ENCODE measurements at places on chromosomes 12 and 14.
A peak's percentile ranks its signal among the peaks of the same experiment; 100 is the strongest.

DNA sequence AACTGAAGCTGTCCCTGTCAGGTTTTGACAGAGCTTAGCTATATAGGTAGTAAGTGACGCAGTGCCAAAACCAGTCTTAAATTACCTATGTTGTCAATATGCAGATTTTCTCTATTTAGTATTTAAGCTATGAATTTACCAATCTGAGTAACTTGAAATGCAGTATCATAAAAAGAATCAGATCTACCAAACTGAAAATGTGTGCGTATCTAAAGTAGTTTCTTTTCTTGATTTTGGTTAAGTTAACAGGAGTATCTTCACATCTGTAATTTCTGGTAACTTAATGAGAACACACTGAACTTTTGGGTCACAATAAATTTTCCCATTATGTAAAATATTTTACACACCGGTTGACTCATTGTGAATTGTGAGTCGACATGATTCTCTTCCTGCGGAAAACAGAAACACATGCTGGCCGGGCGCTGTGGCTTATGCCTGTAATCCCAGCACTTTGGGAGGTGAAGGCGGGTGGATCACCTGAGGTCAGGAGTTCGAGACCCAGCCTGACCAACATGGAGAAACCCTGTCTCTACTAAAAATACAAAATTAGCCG lies 45.1 kb downstream of the TRAF3 start:
- DNase-seq, result peak; percentile 73

- DNase-seq, result peak; percentile 36
Observed at GRCh38 chr14:100677554-100678468, 48.9 kb upstream of the DLK1 start.

- DNase-seq, result no peak
Observed at GRCh38 chr14:99136047-99136400, 136.0 kb downstream of the BCL11B start.

DNA sequence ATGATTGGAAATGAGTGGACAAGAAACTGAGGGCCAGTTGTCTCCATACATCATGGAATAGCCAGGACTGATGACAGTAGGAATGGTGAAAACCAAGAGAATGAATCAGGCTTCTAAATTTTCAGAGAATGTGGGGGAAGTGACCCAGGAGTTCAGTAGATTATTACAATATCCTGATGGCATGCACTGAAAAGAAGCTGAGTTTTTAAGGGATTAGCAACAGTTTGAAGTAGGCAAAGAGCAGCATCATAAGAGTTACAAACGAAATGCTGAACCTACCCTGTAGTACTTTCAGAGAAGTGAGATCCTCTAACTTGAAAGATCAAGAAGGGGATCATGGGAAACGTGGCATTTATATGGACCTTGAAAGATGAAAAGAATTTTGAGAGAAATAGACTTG lies 13.2 kb downstream of the SLC2A14 start:
- no peak for DNase-seq

DNA sequence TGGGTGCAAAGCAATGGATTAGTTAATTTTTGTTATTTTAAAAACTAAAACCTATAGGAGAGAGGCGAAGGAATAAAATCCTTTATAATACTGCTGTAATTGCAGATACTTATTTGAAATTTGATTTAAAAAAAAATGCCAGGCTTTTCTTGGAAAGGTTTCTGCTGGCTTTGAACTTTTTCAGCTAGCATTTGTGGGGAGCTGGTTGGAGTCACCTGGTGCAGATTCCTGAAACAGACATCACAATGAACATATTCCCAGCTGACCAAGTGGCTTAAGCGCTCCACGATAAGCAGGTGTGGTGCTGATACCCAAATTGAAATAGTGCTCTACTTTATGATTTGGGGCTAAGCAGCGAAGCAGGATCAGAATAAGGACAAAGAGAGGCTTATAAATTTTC lies 42.9 kb downstream of the DACT1 start:
- DNase-seq, result no peak

DNA sequence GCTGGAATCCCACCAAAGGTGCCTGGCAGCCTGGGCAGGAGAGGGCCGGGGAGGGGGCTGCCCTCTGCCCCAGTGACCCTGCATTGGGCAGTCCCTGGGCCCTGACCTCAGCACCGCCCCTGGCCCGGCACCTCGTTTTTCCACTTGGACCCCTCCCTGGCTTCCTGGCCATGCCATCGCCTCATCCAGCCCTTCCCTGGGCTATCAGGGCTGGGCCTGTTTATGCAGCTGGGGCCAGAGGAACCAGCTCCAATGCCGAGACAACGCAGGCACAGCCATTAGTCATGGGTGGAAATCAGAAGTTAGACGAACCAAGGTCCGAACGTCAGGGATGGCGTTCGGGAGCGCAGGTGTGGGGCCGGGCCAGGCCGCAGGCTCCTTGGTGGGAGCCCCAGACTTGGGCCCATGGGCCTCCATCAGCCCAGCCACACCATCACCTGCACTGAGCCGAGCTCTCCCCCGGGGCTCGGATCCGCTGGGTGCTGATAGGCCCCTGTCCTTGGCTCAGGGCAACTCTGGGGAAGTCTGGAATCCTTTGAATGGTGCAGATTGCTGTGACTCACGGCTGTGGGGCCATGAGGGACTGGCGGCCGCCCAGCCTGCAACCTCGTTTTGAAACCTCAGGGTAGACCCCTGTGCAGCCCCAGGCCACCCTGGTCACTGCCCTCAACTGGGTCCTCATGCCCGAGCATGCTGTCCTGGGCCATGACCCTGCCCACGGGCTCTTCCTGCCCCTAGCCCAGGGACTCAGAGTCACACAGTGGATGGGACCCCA lies 169.4 kb downstream of the KIF26A start:
- DNase-seq, result no peak

- peak; percentile 17 for DNase-seq
Observed at GRCh38 chr14:102209224-102209966, 69.7 kb downstream of the WDR20 start.

GRCh38 chr12:62865065-62865464 lies 69.9 kb downstream of the PPM1H start:
- no peak for DNase-seq

GRCh38 chr12:22728987-22729386 lies 104.0 kb downstream of the ETNK1 start:
- no peak for DNase-seq

- DNase-seq, result no peak
Observed at GRCh38 chr14:85764822-85765221, 234.9 kb downstream of the FLRT2 start.

DNA sequence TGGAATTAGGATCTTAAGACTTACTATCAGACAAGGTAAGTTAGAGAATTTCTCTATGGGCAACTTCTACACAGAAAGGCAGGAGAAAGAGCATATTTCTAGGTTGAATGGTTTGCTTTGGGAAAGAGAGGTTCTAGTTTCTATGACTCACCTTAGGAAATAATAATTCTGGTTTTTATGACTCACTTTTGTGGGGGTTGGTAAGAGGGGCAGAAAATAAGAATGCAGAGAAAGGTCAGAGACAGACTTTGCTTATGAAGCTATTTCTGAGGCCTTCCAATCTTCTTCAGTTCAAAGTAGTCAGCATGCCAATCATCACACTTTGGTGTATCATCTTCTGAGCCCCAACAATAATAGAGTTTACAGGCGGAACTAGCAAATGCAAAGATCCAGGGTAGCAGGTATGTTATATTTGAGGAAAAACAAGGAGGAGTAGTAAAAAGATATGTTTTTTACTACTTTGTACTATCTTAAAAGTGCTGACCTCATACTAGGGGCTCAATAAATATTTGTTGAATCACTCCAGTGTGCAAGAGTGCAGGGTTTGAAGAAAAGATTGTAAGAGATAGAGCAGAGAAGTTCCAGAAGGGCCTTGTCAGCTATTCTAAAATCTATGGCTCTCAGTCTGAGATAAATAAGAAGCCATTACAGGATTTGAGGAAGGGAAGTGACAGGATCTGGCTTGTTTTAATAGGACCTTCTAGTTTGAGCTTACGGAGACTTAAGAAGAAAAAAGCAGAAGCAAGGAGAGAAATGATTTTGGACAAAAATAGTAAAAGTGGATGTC lies 56.7 kb upstream of the LRFN5 start:
- DNase-seq, result no peak

DNA sequence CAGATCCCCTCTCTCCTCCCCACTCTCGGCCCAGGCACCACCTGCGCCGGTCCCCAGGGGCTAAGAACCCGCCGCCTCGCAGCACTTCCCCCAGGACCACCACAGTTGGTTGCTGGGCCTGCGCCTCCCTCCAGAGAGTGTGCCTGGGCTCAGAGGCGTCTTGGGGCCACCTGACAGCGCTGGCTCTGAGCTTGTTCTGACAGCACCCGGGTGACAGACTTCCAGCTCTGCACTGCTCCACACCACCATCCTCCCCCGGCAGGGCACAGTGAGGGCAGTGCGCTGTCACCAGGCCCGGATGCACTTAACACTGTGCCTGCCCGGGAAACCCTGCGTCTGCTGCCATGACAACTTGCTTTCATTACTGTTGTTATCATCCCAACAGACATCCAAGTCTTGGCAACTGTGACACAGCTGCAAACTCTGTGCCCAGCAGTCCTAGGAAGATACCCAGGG lies 6.6 kb downstream of the BRF1 start:
- DNase-seq, result peak; percentile 92

- no peak for DNase-seq
Observed at GRCh38 chr12:132446633-132447326, 43.2 kb upstream of the FBRSL1 start.

DNA sequence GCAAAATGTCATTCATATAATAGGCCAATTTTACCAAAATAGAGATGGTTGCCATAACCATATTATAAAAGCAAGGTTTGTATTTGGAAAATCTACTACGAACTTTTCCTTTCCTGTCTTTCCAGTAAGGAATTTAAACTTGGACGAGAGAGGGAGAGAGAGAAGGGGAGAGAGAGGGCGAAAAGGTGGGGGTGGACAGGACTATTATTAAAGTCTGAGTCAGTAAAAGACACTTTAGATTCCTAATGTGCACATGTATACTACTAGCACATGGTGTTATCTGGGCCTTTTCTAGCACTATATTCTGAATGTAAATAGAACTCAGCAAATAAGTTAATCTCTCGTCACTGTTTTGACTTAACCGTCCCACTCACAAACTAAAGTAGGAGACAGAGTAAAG lies 30.4 kb upstream of the FBLN5 start:
- DNase-seq, result no peak

DNA sequence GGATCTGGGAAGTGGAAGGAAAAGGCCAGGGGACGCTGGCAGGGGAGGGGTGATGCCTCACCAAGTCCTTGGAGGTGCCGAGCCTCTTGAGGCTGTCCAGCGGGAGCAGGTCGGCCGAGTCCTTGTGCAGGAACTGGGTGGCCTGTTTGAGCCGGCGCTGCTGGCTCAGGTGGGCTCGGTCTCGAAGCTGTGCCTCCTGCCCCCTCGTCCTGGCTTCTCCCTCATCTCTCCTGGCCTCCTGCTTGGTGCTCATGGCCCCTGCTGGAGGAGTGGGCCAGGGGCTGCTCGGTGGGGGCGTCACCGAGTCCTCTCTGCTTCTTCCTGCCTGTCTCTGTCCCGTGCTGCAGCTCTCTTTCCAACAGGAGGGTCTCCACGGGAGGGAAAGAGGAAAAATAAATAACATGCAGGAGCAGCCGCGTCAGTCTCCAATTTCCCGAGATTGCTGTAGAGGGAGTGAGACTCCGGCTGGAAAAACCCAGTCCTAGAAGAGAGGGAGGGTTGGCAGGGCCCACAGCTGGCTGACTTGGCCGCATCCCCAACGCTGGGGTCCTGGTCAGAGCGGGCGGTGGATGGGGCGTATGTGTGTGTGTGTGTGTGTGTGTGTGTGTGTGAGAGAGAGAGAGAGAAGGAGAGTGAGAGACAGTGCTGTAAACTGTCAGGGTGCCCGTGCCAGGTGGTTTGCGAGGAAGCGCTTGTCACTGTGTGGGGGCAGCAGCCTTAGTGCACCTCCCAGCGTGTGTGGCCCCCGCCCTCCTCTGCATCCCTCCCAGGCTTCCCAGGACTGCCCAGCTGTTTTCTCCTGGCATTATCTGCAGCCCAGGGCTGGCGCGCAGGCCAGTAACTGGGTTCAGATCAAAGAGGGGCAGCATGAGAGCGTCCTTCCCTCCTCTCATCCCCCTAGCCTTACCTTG lies at the start of gene NRIP2:
Gene NRIP2 (minus strand): TSS at position 455 of the 911 bp plus-strand sequence. CDS start 52 bp downstream, at position 403.
- peak; percentile 34 for DNase-seq

All from dermis blood vessel endothelial cell (primary cell).